Natural killer cell treated with Interleukin-12 subunit alpha and Interleukin-12 subunit beta and Interleukin-15 and Interleukin-18, amount 100 ng/mL, for 72 hours (primary cell): ENCODE measurements at places on chromosomes 5 and 9.

GRCh38 chr9:133258061-133259015 lies 16.7 kb downstream of the ABO start:
- no peak for DNase-seq

GRCh38 chr9:138068601-138069035 lies 191.0 kb downstream of the CACNA1B start:
- no peak for DNase-seq

DNA sequence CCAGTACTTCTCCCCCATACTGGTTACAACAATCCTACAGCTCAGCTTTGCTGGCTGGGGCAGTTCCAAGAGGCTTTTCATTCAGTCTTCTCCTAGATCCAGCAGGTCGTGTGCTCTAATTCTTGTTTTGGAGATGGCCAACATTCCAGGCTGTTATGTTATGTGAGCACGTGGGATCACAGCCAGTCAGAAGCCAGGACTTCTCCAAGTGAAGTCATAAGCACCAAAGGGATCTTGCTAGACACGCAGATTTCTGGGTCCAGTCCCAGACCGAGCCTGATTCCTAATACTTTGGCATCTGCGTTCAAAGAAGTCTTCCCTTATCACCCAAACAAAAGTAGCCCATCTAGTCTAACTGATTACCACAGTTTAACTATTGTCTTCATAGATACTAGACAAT lies 1.4 kb upstream of the LARP1 start:
- no peak for DNase-seq

- DNase-seq: no peak
Measured at GRCh38 chr5:65548281-65548680, 14.7 kb downstream of the CENPK start.

- no peak for DNase-seq
Measured at GRCh38 chr5:80152778-80153177, 103.1 kb downstream of the SERINC5 start.

GRCh38 chr9:32589083-32589723 lies 16.2 kb upstream of the NDUFB6 start:
- no peak for DNase-seq
